ENCODE measurements at places on chromosomes 1 and 21.

GRCh38 chr1:8127171-8127641 lies 101.1 kb upstream of the ERRFI1 start:
- no peak for DNase-seq

DNA sequence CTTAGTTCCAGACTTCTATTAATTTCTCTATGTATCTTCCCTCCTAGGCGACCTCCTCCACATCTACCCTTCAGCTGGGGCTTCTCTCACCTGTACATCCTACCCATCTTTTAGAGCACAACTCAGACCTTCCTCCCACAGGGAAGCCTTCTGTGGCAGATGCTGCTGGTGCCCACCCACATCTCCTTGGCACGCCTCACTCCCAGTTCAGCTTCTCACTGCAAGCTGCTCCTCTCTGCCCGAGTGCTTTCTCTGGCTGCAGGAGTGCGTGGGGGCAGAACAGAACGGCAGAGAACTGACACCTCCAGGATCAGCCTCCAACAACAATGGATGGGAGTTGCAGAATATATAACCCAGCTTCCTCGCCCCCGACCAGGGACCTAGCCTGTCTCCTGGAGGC lies 36.5 kb downstream of the ZBTB18 start:
- DNase-seq, result no peak

DNA sequence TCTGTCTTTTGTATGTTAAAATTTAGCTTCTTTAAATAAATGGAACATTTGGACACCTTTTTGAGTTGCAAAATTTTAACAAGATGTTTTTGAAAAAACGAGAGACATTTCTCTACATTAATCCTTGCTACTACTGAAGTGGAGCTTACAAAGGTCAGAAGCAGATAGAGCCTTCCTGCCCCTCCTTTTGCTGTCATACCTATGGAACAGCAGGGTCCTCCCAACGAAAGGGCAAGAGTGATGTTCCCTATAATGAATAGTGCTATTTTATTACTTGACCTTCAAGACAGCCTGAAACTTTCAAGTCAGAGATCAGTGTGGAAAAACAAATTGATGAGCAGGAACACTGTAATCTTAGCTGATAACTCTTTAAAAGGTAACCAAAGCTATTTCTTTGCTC lies 1538.9 kb downstream of the PLA2G4A start:
- no peak for DNase-seq

- no peak for DNase-seq
These were observed 77.0 kb downstream of the C21orf91 start for GRCh38 chr21:17742181-17742580.
